ENCODE measurements at places on chromosomes 1 and 21.

DNA sequence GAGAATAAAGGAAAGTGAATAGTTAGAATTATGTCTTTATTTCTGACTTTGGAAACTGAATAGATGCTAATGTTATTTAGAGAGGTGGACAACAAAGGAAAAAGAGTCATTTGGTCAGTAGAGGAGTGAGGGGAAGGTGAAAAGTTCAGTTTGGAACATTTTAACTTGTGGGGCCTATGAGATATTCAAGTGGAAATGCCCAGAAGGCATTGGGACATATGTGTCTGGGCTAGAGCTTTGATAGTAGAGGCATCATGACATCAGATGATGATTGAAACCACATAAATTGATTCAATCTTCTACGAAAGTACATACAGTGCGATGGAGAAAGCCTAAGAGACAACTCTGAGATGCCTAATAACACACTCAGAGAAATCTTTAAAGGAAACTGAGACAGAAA lies 151.7 kb upstream of the COL11A1 start:
- no peaks in the 10 kb centered on the region for H3K36me3 ChIP-seq
- H3K27ac ChIP-seq, result no peak overlapping the region
- no peak overlapping the region for H3K4me3 ChIP-seq
- no peaks in the 10 kb centered on the region for H3K4me1 ChIP-seq
- DNase-seq, result no peak
- H3K27me3 ChIP-seq, result no peaks in the 10 kb centered on the region

DNA sequence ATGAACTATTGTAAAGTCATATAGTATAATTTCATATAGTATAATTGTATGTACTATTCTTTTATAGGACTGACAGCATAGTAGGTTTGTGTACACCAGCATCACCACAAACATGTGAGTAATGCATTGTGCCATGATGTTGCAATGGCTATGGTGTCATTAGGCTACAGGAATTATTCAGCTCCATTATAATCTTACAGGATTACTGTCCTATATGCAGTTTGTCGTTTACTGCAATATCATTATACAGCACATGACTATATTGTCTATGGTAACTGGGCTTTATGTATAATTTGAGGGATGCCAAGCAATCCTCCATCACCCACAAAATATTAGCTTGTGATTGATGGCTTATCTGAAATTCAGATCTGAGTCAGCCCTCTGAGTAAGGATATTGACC lies 54.2 kb upstream of the PBX1 start:
- DNase-seq, result no peak
- no peak overlapping the region for H3K4me3 ChIP-seq
- H3K36me3 ChIP-seq, result no peaks in the 10 kb centered on the region
- H3K27me3 ChIP-seq, result no peaks in the 10 kb centered on the region
- H3K4me1 ChIP-seq, result no peaks in the 10 kb centered on the region

DNA sequence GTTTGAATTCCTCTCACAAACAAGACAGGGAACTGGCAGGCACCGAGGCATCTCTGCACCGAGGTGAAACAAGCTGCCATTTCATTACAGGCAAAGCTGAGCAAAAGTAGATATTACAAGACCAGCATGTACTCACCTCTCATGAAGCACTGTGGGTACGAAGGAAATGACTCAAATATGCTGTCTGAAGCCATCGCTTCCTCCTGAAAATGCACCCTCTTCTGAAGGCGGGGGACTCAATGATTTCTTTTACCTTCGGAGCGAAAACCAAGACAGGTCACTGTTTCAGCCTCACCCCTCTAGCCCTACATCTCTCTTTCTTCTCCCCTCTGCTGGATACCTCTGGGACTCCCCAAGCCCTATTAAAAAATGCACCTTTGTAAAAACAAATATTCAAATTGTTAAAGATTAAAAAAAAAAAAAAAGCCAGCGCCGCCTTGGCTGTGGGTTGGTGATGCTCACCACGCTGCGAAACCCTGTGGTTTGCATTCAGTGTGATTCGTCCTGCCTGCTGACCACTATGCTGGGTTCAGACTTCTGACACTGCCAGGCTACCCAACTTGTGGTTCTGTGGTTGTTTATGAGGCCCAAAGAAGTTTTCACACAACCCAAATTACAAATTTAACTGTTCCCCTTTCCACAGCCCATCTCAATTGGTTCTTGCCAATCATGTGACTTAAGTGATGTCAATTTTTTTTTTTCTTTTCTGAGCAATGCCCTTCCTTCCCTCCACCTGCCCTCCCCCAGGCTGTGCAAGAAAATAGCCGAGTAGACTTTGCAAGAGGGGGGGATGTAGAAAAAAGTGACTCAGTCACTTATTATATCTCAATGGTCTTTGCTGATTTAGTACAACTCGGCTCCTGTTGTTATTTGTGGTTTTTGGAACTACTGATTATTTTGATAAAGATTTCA lies at the start of gene RUNX1:
RUNX1 (minus strand) TSS at position 597 of the 912 bp plus-strand sequence.
- DNase-seq, result no peak
- H3K4me1 ChIP-seq, result no peaks in the 10 kb centered on the region
- H3K4me3 ChIP-seq, result no peak within 1 kb of the TSS
- H3K27me3 ChIP-seq, result peaks cover 60% of the 10 kb centered on the region
- H3K27ac ChIP-seq, result no peak within 1 kb of the TSS

DNA sequence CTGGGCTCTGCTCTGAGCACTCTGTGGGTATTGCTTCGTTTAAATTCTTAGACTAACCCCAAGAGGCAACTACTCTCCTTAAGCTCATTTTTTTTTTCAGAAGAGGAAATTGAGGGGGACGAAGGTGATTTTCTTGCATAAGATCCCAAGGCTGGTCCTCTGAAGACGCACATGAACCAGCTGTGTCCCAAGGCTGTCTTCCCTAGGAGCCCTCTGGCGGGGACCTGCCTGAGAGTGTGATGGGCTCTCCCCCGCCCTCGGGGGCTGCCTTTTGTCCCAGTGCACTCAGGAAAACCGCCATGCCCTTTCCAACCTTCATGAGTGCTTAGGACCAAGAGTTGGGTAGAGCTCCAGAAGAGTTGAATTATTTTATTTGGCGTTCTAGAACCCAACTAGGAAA lies 21.7 kb downstream of the UMODL1 start:
- H3K4me1 ChIP-seq, result peaks cover 8% of the 10 kb centered on the region
- no peak overlapping the region for H3K27ac ChIP-seq
- no peak overlapping the region for H3K4me3 ChIP-seq
- H3K27me3 ChIP-seq, result no peaks in the 10 kb centered on the region
- no peak for DNase-seq

DNA sequence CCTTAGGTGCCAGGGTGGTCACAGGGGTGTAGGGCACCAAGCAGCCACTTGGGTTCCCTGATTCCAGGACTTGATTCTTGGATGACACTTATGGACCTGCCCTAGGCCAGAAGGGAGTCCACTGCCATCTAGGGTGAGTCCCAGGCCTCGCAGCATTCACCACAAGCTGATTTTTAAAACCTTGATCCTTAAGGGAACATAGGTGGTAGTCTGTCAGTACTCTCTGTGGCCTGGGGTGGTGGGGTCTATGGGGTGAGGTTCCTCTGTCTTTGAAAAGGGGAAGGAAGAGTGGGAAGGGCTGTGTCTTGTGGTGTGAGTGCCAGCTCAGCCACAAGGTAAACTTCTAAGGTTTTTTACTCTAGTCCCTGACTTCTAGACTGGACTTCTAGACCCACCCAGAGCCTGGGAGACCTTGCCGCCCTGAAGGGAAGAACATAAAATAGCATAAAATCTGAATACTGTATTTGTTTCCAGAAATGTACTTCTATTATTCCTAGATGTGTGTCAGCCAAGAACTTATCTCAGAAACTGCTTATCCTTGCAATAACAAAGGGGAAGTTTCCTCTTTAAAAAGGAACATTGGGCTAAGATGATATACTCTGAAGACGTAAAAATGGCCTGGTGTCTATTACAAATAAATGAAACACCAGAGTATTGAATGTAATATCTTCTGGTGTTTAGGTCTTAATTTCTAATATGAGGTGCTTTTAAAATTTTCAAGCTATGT lies 757.3 kb downstream of the LTN1 start:
- no peaks in the 10 kb centered on the region for H3K27me3 ChIP-seq
- no peak overlapping the region for H3K27ac ChIP-seq
- H3K4me1 ChIP-seq, result no peaks in the 10 kb centered on the region
- no peaks in the 10 kb centered on the region for H3K36me3 ChIP-seq
- no peak overlapping the region for H3K4me3 ChIP-seq
- no peak for DNase-seq

DNA sequence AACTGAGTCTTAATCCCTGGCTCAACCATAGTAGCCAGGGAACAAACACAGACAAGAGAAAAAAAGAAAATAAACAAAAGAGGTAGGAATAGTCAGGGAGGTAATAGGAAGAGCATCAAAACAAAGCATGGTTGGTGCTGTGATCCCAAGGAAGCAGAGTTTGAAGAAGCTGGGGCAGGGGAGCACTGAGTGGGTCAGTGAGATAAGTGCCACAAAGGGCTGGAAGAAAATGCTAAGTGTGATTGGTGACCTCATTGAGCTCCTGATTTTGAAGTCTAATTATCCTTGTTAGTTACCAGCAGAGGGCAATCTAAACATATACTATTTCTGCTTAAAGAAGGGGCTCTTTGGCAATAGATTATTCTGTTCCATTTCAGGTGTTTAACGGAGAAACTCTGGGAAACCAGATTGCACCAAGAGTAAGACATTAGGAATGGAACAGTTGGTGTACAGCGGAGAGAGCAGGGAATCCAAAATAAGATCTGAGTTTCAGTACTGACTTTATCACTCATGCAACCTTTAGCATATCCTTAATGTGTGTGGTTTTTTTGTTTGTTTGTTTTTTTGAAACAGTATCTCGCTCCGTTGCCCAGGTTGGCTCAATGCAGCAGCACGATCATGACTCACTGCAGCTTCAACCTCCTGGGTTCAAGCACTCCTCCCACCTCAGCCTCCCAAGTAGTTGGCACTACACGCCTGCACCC lies 30.7 kb upstream of the KIAA1614 start:
- no peaks in the 10 kb centered on the region for H3K36me3 ChIP-seq
- no peak overlapping the region for H3K4me3 ChIP-seq
- no peaks in the 10 kb centered on the region for H3K4me1 ChIP-seq
- H3K27ac ChIP-seq, result no peak overlapping the region
- DNase-seq, result peak; percentile 63
- H3K27me3 ChIP-seq, result no peaks in the 10 kb centered on the region

DNA sequence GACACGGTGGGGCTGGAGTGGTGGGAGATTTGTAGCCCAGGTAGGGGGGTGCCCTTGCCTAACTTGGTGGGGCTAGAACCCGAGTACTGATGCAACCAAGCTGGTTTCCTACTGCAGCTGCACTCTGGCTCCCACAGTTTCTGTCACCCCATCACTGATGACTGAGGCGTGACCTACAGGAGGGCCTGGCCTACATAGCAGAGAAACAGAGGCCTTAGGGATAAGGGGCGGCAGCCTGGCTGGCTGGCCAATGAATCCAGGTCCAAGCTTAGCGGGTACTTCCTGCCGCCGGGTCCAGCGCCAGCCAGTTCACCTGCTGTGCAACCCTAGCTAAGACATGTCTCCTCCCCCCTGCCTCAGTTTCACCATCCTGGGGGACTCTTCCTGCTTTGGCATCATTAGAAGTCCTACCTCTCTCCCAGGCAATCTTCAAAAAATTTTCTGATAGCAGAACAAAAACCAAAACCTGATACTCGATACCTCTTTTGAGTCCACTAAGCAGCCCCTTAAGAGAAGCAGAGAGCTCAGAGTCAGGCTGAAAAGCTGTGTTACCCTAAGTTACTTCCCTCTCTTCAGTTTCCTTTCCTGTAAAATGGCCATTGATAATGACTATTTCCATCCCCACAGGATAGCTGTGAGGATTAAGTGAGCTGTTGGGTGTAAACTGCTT lies 27.3 kb upstream of the RNF19B start:
- no peaks in the 10 kb centered on the region for H3K27me3 ChIP-seq
- H3K27ac ChIP-seq, result no peak overlapping the region
- no peaks in the 10 kb centered on the region for H3K36me3 ChIP-seq

GRCh38 chr21:30268608-30269197 lies 14.0 kb downstream of the KRTAP24-1 start:
- no peaks in the 10 kb centered on the region for H3K4me1 ChIP-seq
- no peaks in the 10 kb centered on the region for H3K36me3 ChIP-seq
- no peak overlapping the region for H3K27ac ChIP-seq
- no peaks in the 10 kb centered on the region for H3K27me3 ChIP-seq
- DNase-seq, result peak; percentile 59
- H3K4me3 ChIP-seq, result no peak overlapping the region

GRCh38 chr21:42508371-42508770 lies 5.3 kb upstream of the SLC37A1 start:
- H3K27me3 ChIP-seq, result no peaks in the 10 kb centered on the region
- no peak overlapping the region for H3K27ac ChIP-seq
- no peaks in the 10 kb centered on the region for H3K4me1 ChIP-seq
- DNase-seq, result no peak
- no peaks in the 10 kb centered on the region for H3K36me3 ChIP-seq

DNA sequence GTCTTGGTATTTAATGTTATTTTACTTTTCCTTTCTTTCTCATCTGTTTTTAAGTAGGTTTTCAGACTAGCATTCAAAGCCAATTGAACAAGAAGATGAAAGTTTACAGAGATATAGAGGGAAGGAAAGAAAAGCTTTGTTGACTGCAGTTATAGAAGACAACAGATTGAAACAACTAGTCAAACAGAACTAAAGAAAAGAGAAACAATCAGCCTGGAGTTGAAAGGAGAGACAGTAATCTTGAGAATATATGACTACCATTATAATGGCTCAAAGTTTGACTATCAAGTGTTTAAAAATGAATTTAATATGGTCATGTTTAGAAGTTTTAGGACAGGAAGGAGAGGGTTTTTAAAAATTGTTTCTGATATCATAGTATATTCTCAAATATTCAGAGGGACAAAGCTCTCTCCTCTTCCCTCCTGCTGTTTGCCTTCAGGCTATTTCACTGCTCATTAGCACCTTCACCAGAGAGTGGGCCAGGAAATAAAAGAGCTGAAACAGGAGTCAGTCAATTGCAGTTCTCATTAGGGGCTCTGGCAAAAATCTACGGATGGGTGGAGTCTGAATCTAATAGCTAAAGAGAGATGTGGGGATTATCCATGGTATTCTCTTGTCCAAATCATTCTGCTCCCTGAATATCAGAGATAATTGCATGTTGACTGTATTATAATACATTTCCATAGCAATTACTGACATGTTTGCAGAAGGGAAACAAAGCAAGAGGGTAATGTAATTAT lies 577.8 kb downstream of the BRINP3 start:
- DNase-seq, result peak; percentile 28
- no peak overlapping the region for H3K4me3 ChIP-seq
- H3K4me1 ChIP-seq, result peaks cover 3% of the 10 kb centered on the region
- no peak overlapping the region for H3K27ac ChIP-seq
- no peaks in the 10 kb centered on the region for H3K36me3 ChIP-seq
- H3K27me3 ChIP-seq, result no peaks in the 10 kb centered on the region
